ENCODE measurements at places on chromosomes 6 and 20.

- no peak for DNase-seq
These were observed 2.0 kb upstream of the RAET1G start for GRCh38 chr6:149924933-149925252.

DNA sequence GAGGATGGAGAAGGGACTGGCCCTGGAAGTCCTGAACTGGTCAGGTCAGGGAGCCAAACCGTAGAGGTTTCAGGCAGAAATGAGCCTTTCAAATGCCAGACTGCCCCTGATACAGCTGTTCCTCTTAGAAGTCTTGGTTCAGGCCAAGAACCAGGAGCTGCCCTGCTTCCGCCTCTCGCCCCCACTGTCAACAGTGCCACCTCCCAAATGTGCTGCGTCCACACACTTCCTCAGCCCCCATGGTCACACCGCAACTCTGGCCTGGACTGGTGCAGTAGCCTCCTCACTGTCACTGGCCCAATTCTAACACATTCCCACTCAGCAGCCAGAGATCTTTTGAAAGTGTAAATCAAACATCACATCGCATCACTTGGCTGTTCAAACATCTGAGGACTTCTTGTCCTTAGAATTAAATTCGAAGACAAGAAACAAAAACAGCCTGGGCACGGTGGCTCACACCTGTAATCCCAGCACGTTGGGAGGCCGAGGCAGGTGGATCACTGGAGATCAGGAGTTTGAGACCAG is 69.7 kb downstream of the STK35 start:
- DNase-seq: no peak

- no peak for DNase-seq
These were observed 106.5 kb upstream of the TIAM2 start for GRCh38 chr6:154888421-154889295.

GRCh38 chr6:108760126-108761050 is 87.8 kb upstream of the ARMC2 start:
- DNase-seq: no peak

- DNase-seq: no peak
These were observed 37.8 kb upstream of the NHSL1 start for GRCh38 chr6:138537106-138537505.

GRCh38 chr20:63876489-63877036 is 11.5 kb downstream of the TPD52L2 start:
- no peak for DNase-seq

- no peak for DNase-seq
These were observed 206.0 kb downstream of the HAO1 start for GRCh38 chr20:7734216-7734615.

DNA sequence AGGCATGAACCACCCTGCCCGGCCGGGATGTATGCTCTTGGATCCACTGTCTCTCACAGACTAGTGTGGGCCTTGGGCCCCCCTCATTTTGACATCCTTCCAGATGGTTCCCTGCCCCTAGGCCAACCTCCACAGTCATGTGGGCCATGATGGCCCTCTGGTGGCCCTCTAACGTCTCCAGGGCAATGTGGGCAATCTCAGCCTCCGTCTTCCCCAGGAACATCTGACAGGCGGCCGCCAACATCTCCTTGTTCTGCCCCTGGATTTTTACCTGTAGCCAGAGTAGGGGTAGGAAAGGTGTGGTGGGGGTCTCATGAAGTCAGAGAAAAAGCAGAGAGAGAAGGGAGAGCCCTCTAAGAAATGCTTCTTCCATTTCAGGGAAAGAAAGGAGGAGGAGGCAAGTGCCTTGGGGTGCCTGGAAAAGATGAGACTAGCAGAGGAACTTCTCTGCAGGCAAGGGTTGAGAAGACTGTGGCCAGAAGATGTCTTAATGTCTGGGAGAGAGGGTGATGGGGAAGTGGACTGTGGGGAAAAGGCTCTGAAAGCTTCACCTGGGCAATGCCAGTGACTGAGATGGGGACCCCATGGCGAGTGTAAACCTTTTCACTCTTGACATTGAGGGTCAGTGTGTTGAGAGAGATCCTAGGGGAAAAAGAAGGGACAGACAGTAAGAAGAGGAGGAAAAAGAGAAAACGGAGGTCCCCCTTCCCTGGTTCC is 1.3 kb downstream of the FLOT1 start:
- DNase-seq: no peak

DNA sequence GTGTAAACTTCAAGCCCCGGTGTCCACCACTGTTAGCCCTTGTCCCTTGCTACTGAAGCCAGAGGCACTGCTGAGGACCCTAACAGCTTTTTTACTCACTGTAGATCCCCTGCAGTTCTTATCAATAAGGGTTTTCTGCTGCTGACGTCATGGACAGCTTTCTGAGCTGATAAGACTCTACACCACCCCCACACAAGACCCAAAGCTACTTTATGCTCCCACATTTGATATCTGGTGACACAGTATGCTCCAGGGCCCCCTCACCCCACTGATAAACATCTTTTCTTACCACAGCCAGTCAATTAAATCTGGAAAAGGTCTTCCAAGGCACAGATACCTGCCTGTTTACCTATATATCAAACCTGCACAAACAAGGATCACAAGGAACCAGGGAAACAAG is 65.3 kb downstream of the NUS1 start:
- DNase-seq: no peak

DNA sequence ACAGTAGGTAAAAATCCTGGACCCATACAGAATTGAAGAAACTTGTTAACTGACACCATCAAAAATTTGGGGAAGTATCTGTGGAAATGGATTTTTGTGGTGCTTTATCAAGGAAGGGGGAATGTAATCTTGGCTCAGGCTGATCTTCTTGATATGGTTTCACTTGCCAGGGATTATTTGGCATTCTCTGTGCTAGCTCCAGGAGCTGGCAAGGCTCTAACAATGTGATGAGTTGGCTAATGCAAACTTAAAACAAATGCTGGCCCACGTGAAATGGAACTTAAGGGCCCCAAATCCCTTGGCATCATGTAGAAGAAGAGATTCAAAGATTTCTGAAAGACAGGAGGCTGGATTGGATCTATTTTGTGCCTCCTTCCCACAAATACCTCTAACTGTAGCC is 13.1 kb downstream of the KCNS1 start:
- DNase-seq: no peak

DNA sequence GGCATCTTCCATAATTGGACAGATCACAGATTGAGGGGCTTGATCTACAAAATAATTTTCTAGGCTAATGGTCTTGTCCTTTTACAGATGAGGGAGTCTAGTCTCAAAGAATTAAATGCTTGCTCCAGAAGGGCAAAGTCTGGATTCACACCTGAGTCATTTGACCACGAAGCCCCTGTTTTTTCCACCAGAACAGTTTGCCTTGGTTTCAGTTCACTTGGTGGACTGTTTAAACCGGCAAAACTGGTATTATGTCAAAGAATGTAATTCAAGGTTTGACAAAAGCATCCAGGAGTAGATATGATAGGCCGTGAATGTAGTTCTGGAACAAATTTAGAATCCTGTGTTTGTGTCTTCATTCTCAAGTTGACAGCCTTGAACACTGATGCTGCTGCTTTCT is 3.3 kb downstream of the MYO6 start:
- no peak for DNase-seq

DNA sequence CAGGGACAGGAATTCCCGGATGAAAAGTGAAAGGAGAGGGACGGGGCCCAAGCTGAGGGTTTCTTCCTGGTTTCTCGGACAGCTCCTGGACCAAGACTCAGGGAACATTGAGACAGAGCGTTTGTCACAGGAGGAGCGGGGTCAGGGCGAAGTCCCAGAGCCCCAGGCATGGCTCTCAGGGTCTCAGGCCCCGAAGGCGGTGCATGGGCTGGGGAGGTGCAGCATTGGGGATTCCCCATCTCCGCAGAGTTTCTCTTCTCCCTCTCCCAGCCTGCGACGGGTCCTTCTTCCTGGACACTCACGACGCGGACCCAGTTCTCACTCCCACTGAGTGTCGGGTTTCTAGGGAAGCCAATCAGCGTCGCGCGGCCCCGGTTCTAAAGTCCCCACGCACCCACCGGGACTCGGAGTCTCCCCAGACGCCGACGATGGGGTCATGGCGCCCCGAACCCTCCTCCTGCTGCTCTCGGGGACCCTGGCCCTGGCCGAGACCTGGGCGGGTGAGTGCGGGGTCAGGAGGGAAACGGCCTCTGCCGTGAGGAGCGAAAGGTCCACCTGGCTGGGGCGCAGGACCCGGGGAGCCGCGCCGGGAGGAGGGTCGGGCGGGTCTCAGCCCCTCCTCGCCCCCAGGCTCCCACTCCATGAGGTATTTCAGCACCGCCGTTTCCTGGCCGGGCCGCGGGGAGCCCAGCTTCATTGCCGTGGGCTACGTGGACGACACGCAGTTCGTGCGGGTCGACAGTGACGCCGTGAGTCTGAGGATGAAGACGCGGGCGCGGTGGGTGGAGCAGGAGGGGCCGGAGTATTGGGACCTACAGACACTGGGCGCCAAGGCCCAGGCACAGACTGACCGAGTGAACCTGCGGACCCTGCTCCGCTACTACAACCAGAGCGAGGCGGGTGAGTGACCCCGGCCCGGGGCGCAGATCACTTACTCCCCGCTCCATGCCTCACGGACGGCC is 54.6 kb upstream of the POLR1H start:
- DNase-seq: no peak

GRCh38 chr20:47392721-47393073 is 36.2 kb upstream of the ZMYND8 start:
- DNase-seq: no peak

GRCh38 chr6:15349379-15349778 is 103.5 kb downstream of the JARID2 start:
- DNase-seq: no peak

- DNase-seq: no peak
These were observed 6.7 kb downstream of the TGM3 start for GRCh38 chr20:2302384-2303060.

DNA sequence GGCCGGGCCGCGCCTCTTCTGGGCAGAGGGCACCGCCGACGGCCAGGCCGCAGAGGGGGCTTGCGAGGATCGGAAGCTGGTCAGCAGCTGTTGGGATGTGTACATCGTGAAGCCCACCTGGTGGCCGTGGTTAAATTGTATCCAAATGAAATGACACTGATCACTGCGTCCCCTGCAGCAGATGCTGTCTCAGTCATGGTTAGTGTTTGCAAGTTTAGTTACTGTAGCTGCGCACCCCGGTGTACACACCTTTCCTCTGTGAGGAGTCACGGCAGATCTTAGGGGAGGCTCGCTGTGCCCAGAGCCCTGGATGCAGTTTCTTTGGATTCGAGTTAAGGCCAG is 653 bp downstream of the NAA20 start:
- DNase-seq: no peak

DNA sequence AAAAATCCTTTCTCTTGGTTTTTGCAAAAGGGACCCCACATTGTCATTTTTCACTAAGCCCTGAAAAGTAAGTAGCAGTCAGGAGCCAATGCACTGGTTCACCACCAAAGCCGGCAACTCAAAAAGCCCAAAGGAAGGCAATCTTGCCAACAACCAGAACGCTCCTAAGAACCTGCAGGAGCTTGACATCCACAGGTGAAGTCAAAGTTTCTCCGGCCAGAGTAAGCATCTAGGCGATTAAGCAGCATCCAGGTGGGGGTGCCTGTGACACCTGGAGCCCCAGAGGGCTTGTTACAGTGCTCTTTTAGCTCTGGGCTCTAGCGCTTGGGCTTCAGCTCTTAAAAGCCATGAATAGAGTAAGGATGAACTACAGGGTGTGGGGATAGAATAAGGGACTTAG is 36.1 kb downstream of the SLC35D3 start:
- no peak for DNase-seq

- DNase-seq: no peak
These were observed 2.0 kb downstream of the TSBP1 start for GRCh38 chr6:32369660-32370059.

- DNase-seq: no peak
These were observed 39.3 kb downstream of the BEND3 start for GRCh38 chr6:107075951-107076381.

DNA sequence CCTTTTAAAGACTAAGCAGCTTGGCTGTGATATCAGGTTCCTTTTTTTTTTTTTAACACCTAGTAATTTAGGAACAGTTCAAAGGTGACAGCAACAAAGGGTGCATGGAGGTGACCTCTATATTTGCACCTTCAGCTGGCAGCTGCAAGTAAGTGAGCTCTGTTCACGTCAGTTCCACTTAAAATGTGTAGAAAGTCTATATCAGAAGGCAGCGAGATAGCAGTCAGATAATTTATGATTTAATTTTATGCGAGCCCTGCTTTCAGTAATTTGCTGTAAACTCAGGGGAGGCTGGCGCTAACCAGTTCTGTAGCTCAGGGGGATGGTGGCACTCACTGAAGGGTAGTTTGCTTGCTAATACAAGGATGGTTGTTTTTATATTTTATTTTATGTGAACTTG is 602.8 kb upstream of the MMS22L start:
- DNase-seq: no peak

GRCh38 chr6:126110512-126111270 is 124.4 kb downstream of the TRMT11 start:
- no peak for DNase-seq

- DNase-seq: no peak
These were observed 130.5 kb upstream of the MAN1A1 start for GRCh38 chr6:119479860-119480655.

DNA sequence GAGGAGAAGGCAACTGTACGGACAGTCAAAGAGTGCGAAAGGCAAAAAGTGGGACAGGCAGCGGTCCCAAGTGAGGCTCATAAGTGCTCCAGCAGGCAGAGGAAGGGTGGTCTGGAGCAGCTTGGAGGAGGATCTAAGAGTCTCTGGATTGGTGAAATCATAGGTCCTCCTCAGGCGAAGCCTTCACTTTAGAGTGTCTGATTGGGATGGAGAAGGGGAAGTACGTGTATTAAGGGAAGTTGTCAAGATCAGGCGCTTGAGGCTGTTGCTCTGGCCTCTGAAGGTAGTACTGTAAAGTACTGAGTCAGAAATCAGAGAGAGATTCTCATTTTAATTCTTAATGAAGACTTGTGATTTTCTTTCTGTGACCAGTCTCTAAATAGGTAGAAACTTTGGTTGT is 185.6 kb downstream of the KIF16B start:
- no peak for DNase-seq

GRCh38 chr6:55694148-55694547 is 115.2 kb upstream of the HMGCLL1 start:
- DNase-seq: no peak

GRCh38 chr20:57332105-57333089 is 2.8 kb downstream of the SPO11 start:
- no peak for DNase-seq

GRCh38 chr6:124962639-124963415 is 590 bp downstream of the RNF217 start:
- peak; percentile 0 for DNase-seq

GRCh38 chr20:49063279-49063678 is 17.2 kb downstream of the CSE1L start:
- DNase-seq: no peak

GRCh38 chr6:46051962-46052361 is 36.3 kb upstream of the CLIC5 start:
- no peak for DNase-seq

GRCh38 chr20:25622450-25623224 is 1.2 kb downstream of the NANP start:
- no peak for DNase-seq

GRCh38 chr6:95099410-95099809 is 477.9 kb upstream of the MANEA start:
- DNase-seq: no peak

DNA sequence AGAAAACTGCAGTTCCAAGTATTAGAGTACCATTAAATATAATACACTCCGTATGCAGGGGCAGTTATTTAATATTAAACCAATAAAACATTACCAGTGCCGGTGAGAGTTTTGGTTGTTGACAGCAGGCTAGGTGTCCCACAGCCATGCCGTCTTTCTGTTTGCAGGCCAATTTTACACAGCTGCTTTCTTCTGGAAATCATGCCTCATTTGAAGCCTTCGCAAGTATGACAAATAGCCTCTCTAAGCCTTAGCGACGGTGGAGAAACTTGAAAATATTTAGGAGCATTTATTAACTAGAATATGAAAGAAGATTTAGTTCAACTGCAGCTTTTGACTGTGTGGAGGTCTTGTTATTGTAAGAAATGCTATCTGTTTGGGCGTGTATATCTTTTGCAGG is 226.0 kb downstream of the BMP2 start:
- DNase-seq: no peak

Data from stimulated activated CD4-positive, alpha-beta T cell treated with anti-CD3 and anti-CD28 coated beads, Interleukin-1b, Interleukin-23, amount 100 ng/mL, for 24 hours (primary cell).